H4 (cell line): ENCODE measurements at places on chromosomes 2 and 18.

GRCh38 chr2:53785366-53785765, 1.4 kb downstream of the ASB3 start:
- DNase-seq: no peak

DNA sequence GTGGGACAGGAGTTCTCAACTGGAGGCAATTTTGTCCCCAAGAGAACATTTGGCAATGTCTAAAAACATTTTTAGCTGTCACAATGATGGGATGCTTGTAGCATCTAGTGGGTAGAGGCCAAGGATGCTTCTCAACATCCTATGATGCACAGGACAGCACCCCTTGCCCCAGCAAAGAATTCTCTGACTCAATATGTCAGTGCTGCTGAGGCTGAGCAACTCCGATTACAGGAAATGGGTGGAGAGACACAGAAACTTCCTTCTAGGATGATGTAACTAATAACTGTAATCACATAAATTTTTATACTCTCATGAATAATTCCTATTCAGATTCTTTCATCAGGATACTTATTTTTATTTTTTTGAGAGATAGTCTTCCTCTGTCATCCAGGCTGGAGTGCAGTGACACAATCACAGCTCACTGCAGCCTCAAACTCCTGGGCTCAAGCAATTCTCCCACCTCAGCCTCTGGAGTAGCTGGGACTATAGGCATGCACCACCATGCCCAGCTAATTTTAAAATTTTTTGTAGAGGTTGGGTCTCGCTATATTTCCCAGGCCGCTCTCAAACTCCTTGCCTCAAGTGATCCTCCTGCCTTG, 120.3 kb upstream of the ACAA2 start:
- DNase-seq: no peak

DNA sequence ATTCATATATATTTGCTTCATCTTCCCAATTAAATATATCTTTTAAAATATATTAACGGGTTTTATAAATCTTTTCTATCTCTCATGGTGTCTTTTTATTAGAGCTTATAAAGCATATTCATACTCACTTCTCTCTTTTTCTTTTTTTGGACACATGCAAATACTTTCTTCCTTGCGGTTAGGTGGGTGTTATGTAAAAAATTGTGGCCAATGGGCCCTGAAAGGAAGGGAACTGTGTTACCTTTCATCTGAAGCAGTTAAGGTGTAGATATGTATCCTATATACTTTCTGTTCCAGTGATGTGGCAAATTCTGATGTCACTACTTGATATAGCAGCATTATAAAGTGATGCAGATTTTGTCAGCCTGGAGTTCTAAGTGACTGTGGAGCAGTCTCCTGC, 714.5 kb downstream of the PLCL1 start:
- no peak for DNase-seq

DNA sequence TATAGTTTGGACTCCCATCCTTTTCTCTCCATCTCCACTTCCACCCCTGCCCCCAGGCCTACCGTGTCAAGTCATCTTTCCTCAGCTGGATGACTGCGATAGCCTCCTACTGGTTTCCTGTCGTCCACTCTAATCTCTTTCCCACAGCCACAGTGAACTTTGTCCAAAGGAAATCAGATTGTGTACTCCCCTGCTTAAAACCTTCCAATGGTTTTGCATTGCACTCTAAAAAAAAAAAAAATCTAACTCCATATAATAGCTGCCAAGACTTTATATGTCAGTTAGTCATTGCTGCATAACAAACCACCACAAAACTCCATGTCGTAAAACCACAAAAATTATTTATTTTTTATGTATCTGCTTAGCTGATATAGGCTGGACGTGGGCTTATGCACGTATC, 160.2 kb upstream of the CCDC68 start:
- DNase-seq: no peak

DNA sequence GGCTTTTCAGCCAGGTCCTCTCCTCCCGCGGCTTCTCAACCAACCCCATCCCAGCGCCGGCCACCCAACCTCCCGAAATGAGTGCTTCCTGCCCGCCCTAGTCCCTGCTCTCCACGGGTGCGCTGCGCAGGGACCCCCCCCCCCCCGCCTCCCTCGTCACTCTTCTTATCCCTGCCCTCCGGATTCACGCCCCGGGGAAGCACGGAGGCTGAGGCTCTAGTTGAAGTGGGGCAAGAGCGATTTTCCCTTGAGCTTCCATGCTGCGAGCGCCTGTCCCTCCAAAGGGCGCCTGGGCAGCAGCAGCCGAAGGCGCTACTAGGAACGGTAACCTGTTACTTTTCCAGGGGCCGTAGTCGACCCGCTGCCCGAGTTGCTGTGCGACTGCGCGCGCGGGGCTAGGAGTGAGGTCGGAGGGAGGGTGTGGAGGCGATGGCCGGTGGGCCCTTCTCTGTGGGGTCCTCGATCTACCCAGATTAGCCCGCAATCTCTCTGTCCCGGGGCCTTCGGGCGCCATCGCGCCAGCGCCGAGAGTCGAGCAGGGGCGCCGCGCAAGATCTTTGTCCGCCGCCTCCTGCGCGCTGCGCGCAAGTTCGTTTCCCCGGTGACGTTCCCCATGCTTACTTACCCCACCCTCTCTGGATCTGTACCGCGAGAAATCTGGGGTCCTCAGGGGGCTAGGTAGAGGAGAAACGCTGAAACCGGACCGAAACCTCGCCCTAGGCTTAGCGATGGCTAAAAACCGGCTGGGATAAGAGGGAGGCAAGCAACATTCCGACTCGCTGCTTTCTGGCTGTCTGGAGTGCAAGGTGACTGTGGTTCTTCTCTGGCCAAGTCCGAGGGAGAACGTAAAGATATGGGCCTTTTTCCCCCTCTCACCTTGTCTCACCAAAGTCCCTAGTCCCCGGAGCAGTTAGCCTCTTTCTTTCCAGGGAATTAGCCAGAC, 677 bp downstream of the GAD1 start:
- no peak for DNase-seq

GRCh38 chr2:52035391-52035790, 1003.5 kb upstream of the NRXN1 start:
- DNase-seq: no peak

DNA sequence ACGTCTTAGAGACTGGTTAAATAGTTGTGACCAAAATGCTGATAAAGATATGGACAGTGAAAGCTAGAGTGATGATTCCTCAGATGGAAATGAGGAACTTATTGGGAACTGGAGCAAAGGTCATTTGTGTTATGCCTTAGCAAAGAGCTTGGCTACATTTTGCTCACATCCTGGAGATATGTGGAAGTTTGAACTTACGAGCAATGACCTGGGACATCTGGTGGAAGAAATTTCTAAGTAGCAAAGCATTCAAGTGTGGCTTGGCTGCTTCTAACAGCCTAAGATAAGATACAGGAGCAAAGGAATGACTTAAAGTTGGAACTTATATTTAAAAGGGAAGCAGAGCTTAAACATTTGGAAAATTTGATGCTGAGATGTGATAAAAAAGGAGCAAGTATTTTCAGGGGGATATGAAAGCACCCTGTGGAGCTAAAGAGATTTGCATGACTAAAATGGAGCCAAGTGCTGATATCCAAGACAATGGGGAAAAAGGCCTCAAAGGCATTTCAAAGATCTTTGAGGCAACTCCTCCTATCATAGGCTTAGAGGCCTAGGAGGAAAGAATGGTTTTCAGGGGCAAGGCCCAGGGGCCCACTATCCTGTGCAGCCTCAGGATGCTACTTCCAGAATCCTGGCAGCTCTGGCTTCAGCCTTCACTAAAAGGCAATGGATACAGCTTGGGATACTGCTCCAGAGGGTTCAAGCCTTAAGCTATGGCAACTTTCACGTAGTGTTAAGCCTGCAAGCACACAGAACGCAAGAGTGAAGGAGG, 124.1 kb upstream of the KLHL14 start:
- DNase-seq: no peak

DNA sequence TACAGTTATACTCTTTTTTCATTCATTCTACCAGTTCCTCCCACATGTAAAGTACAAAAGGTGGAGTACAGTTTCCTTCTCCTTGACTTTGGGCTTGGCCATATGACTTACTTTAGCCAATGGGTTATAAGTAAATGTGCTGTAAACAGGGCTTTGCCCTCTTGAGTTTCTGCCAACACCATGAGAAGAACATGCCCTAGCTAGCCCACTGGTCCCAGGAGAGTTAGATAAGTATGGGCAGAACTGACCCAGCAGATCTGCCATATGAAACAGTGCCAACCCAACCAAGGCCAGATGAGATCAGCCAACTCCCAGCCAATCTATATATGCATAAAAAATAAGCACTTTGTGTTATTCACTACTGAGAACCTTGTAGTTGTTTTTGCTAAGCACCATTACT, 25.5 kb downstream of the ZC3H8 start:
- DNase-seq: peak; percentile 40

- no peak for DNase-seq
Observed at GRCh38 chr18:25247725-25248124, 104.2 kb downstream of the ZNF521 start.
